ENCODE measurements at places on chromosomes 13 and 19. TPM values are rescaled to one million over a fixed set of nuclear protein-coding genes. Genes with fewer than 3 reads are reported as not detected.
A peak's percentile ranks its signal among the peaks of the same experiment; 100 is the strongest.

PHLDB3 gene
- 12.0 TPM for total RNA-seq

ZNF419 gene
- total RNA-seq: 10.7 TPM

SH2D3A gene
- total RNA-seq: 6.0 TPM

UPK1A gene
- not detected for total RNA-seq

CADM4 gene
- total RNA-seq: 1.5 TPM

PLPPR3 gene
- 0.19 TPM for total RNA-seq

NUFIP1 gene
- 3.0 TPM for total RNA-seq

ZSCAN1 gene
- 0.42 TPM for total RNA-seq

DNA sequence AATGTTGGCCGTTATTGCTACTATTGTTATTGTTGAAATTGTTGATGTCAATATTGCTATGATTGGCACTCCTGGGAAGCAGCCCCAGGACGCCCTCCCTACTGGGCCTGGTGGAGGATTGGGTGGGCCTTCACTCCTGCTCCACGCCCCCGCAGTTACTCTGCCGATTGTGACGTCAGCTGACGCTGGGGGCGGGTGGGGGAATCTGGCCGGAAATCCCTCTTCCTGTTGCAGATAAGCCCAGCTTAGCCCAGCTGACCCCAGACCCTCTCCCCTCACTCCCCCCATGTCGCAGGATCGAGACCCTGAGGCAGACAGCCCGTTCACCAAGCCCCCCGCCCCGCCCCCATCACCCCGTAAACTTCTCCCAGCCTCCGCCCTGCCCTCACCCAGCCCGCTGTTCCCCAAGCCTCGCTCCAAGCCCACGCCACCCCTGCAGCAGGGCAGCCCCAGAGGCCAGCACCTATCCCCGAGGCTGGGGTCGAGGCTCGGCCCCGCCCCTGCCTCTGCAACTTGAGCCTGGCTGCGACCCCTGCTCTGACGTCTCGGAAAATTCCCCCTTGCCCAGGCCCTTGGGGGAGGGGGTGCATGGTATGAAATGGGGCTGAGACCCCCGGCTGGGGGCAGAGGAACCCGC lies at the start of gene ETV2:
TSS of gene ETV2 (plus strand) at position 231 of the 637 bp plus-strand sequence. CDS start 716 bp downstream, outside the sequence.
- peak within 1 kb of the TSS; percentile 42 for H3K27ac ChIP-seq
- H3K27me3 ChIP-seq: peaks cover 13% of the 10 kb centered on the region
- peaks cover 18% of the 10 kb centered on the region for H3K36me3 ChIP-seq
- peak within 1 kb of the TSS; percentile 37 for H3K4me3 ChIP-seq
- peak; percentile 74 for DNase-seq
- peaks cover 47% of the 10 kb centered on the region for H3K4me1 ChIP-seq

DNA sequence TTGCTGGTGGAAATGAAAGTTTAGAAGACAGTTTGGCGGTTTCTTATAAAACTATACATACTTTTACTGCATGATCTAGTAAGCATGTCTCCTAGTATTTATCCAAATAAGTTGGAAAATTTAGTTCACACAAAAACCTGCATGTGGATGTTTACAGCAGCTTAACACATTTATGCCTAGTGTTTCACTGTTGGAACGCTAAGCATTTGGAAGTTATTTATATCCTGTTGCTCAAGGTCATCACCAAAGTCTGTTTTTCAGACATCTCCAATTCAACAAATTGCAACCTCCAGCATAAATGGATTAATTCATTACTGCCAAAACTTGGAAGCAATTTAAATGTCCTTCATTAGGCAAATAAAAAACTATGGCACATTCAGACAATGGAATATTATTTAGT lies 461.8 kb downstream of the SUCLA2 start:
- no peaks in the 10 kb centered on the region for H3K36me3 ChIP-seq
- H3K27me3 ChIP-seq: no peaks in the 10 kb centered on the region
- H3K4me3 ChIP-seq: no peak overlapping the region
- no peak for DNase-seq
- H3K27ac ChIP-seq: no peak overlapping the region

- no peaks in the 10 kb centered on the region for H3K27me3 ChIP-seq
- H3K27ac ChIP-seq: no peak overlapping the region
- DNase-seq: no peak
- no peaks in the 10 kb centered on the region for H3K4me1 ChIP-seq
These were observed 25.3 kb upstream of the FBN3 start for GRCh38 chr19:8174706-8175105.

GRCh38 chr19:30118760-30119159 lies 176.7 kb downstream of the URI1 start:
- H3K27ac ChIP-seq: no peak overlapping the region
- H3K36me3 ChIP-seq: no peaks in the 10 kb centered on the region
- no peaks in the 10 kb centered on the region for H3K4me1 ChIP-seq

GRCh38 chr19:50368649-50369570 lies 3.5 kb upstream of the NAPSA start:
- H3K4me3 ChIP-seq: peak overlapping the region; percentile 82
- no peaks in the 10 kb centered on the region for H3K36me3 ChIP-seq
- DNase-seq: peak; percentile 81
- peaks cover 28% of the 10 kb centered on the region for H3K4me1 ChIP-seq
- H3K27me3 ChIP-seq: no peaks in the 10 kb centered on the region

GRCh38 chr13:29556742-29557141 lies 38.7 kb downstream of the SLC7A1 start:
- no peak for DNase-seq
- no peaks in the 10 kb centered on the region for H3K27me3 ChIP-seq
- no peak overlapping the region for H3K4me3 ChIP-seq
- H3K27ac ChIP-seq: no peak overlapping the region

- H3K4me1 ChIP-seq: peaks cover 5% of the 10 kb centered on the region
- no peak for DNase-seq
- peaks cover 23% of the 10 kb centered on the region for H3K36me3 ChIP-seq
- H3K27ac ChIP-seq: no peak overlapping the region
- H3K27me3 ChIP-seq: peaks cover 33% of the 10 kb centered on the region
These were observed 1.8 kb upstream of the IFI30 start for GRCh38 chr19:18171605-18172327.

DNA sequence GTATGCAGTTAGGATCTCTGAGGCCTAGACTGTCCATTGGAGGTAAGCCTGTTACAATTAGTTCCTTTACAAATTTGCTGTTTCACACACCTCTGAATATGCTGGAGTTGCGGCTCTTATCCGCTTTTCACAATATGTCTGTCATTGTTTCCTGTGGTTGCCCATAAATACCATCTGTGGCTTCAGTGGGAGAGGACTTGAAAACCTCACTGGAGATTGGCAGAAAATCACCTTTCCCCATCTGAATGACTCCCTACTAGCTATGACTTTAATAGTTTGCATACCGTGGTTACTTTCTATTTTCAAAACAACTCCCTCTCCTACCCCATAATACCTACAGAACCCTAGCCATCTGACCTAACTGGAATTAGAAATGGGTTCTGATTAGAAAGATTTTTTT lies 454.3 kb downstream of the PCDH17 start:
- no peaks in the 10 kb centered on the region for H3K4me1 ChIP-seq
- no peaks in the 10 kb centered on the region for H3K36me3 ChIP-seq
- no peak overlapping the region for H3K27ac ChIP-seq
- no peak overlapping the region for H3K4me3 ChIP-seq
- no peak for DNase-seq
- no peaks in the 10 kb centered on the region for H3K27me3 ChIP-seq

DNA sequence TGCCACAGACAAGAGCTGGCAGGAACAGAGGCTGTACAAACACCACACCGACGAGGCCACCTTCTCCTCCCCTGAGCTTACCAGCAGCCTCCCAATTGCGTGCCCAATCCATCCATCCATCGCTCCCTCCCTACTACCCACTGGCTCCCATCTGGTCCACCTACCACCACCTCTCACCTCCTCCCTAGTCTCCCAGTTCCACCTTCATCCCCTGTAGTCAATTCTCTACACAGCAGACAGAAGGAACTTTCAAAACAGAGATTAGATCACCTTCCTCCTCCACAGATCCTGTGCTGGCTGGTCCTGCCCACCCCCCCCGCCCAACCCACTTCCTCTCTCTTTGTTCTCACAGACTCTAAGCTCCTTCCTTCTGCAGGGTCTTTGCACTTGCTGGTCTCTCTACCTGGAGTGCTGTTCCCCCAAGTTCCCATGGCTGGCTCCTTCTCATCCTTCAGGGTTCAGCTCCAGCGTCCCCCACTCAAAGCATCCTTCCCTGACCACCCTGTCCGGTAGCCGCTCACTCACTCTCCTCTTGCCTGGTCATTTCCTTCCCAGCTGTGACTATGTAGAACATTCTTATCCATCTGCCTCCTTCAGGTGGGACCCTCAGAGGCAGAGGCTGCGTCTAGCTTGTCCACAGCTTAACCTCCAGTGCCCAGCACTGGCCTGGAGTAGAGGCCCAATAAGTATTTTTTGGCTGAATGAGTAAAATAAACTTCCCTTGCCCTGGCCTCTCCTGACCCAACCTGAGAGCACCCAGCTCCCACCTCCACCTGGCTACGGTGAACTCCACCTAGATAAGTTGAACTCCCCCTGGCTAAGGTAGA lies 23.0 kb downstream of the PIN1 start:
- H3K4me3 ChIP-seq: peak overlapping the region; percentile 53
- H3K27ac ChIP-seq: peak overlapping the region; percentile 97
- H3K4me1 ChIP-seq: peaks cover 43% of the 10 kb centered on the region
- DNase-seq: peak; percentile 68
- H3K36me3 ChIP-seq: peaks cover 12% of the 10 kb centered on the region

DNA sequence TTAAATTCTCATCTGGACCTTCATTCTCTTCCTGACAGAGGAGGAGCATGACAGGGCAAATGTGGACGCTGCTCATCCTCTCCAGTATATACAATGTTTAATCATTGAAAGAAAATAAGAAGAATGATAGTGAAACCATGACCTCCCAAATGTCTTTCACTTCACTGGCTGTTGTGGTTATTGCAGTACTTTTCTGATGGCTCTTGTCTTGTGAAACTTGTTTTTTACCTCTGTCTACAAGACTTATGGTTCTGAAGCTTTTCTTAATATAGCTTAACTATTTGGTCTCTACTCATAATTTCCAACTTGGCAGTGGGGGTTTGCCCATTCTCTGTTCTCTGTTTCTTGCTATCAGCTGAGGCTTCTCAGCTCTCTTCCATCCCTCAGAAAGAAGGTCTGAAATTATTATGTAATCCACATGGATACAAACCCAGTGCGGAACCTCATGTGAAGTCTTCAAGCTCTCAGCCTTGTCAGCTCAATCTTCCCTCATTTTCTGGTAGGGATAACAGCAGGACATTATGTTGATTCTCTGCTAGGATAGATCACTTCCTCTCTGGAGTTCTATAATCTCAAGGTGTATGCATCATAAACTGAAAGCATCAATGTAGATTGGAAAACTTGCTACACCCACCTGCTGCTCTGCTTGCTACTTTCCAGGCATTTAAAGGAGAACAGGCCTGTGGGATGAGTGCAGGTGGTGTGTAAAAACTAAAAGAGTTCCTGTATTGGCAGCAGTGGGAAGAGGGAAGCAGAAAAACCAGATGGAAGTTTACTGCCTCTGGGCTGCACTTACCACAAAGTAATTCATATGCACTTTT lies 250.3 kb upstream of the HTR2A start:
- H3K27me3 ChIP-seq: no peaks in the 10 kb centered on the region
- no peak overlapping the region for H3K4me3 ChIP-seq
- no peak for DNase-seq
- no peaks in the 10 kb centered on the region for H3K36me3 ChIP-seq
- no peak overlapping the region for H3K27ac ChIP-seq

DNA sequence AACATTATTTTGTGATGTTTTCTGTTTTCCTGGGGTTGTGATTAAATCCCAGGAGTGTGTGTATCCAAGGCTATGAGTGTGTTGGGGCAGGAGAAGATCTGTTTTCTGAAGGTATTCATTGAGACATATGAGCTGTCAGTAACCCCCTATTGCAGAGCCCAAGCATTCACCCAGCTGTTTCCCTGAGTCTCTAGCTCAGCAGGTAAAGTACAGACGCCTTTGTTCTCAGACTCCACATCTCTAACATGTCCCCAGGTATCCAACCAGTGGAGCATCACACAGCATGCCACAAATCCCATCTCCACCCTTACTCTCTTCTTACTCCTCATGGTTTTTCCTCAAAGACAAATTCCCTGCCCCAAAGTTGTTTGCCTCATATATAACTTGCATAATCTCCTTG lies 213.6 kb downstream of the PCDH20 start:
- no peaks in the 10 kb centered on the region for H3K4me1 ChIP-seq
- H3K27me3 ChIP-seq: no peaks in the 10 kb centered on the region
- H3K27ac ChIP-seq: no peak overlapping the region
- no peak for DNase-seq
- H3K36me3 ChIP-seq: no peaks in the 10 kb centered on the region
- no peak overlapping the region for H3K4me3 ChIP-seq

GRCh38 chr13:33197541-33197971 lies 88.0 kb downstream of the STARD13 start:
- H3K4me1 ChIP-seq: no peaks in the 10 kb centered on the region
- H3K27me3 ChIP-seq: no peaks in the 10 kb centered on the region
- no peak for DNase-seq
- H3K4me3 ChIP-seq: no peak overlapping the region

DNA sequence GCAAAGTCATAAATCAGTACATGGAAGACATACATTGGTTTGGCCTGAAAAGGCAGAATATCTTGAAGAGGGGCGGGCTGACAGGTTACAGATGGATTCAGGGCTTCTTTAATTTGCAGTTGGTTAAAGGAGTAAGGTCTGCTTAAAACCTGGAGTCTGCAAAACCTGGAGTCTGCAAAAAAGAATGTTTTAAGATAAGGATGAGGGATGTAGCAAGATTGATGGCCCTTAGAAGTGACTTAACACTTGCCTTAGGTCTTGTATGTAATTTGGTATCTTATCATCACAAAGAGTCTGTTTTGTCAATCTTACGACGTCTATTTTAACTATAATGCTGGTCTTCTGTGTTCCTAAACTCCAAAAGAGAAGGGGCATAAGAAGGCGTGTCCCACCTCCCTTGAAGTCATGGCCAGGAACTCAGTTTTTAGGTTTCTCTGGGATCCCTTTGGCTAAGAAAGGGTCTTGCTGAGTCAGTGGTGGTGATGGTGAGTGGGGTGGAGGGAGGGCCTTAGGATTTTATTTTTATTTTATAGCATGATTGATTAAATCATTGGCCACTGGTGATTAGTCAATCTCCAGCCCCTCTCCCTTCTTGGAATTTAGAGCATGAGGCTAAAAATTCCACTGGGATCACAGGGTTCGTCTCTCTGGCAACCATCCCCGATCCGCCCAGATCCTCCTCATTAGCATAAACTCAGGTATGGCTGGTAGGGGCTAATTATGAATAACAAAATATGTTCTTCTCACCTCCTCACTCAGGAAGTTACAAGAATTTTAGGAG lies 10.1 kb upstream of the HAS1 start:
- no peaks in the 10 kb centered on the region for H3K4me1 ChIP-seq
- no peak overlapping the region for H3K4me3 ChIP-seq
- H3K36me3 ChIP-seq: no peaks in the 10 kb centered on the region
- no peak overlapping the region for H3K27ac ChIP-seq
- no peak for DNase-seq

GRCh38 chr13:98779695-98780094 lies 27.2 kb upstream of the SLC15A1 start:
- H3K36me3 ChIP-seq: no peaks in the 10 kb centered on the region
- no peak overlapping the region for H3K4me3 ChIP-seq
- no peaks in the 10 kb centered on the region for H3K27me3 ChIP-seq
- no peak for DNase-seq
- H3K27ac ChIP-seq: no peak overlapping the region
